ENCODE measurements at places on chromosomes 7 and 10. TPM values are rescaled to one million over a fixed set of nuclear protein-coding genes. Genes with fewer than 3 reads are reported as not detected.

Gene CALML5
- total RNA-seq, result not detected

Gene SH2D4B
- total RNA-seq, result not detected

Gene SEMA3C
- total RNA-seq, result not detected

Gene LIPM
- not detected for total RNA-seq

Gene WNT2
- not detected for total RNA-seq

Gene ADAM22
- 2.2 TPM for total RNA-seq

Gene NKX2-3
- not detected for total RNA-seq

Gene UNCX
- total RNA-seq, result not detected

Gene MALRD1
- not detected for total RNA-seq

Gene RASA4B
- total RNA-seq, result 10.2 TPM

Gene SNCG
- total RNA-seq, result not detected

Gene BTAF1
- total RNA-seq, result 49.9 TPM

Gene ELFN1
- total RNA-seq, result 0.12 TPM

Gene ADAM12
- 0.97 TPM for total RNA-seq

Gene HOXA1
- 0.29 TPM for total RNA-seq

Gene RTKN2
- 5.1 TPM for total RNA-seq

Gene CAV2
- not detected for total RNA-seq

Gene C10orf53
- total RNA-seq, result not detected

Data from activated CD4-positive, alpha-beta memory T cell treated with anti-CD3 and anti-CD28 coated beads for 36 hours (primary cell).